ENCODE measurements at places on chromosomes 11 and 22. TPM values are rescaled to one million over a fixed set of nuclear protein-coding genes. Genes with fewer than 3 reads are reported as not detected.

GRCh38 chr11:67276781-67277230, 10.5 kb downstream of the GRK2 start:
- no peak for DNase-seq

GRCh38 chr11:64758330-64759079, 1.3 kb downstream of the PYGM start:
- no peak for DNase-seq

DNA sequence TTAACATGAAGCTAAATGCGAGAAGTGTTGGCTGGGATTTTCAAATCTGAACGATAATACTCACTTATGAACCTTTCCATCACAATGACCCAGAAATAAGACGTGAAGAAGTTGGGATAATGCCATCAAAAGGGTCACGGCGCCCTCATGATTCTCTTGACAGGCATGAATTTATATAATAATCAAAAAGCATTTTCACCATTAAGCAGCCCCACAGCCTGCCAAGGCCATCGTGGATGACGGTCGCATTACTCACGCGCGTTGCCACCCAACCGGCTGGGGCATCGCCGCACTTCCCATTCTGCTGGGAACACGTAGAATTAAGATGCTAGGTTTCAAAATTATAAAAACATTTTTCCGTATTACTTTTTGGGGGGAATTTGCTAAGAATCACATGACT, 18.9 kb upstream of the GAL start:
- no peak for DNase-seq

- DNase-seq = no peak
Observed at GRCh38 chr11:75481922-75482606, 43.7 kb downstream of the GDPD5 start.

GRCh38 chr22:30328466-30329049, 1.8 kb upstream of the TBC1D10A start:
- DNase-seq = no peak

DNA sequence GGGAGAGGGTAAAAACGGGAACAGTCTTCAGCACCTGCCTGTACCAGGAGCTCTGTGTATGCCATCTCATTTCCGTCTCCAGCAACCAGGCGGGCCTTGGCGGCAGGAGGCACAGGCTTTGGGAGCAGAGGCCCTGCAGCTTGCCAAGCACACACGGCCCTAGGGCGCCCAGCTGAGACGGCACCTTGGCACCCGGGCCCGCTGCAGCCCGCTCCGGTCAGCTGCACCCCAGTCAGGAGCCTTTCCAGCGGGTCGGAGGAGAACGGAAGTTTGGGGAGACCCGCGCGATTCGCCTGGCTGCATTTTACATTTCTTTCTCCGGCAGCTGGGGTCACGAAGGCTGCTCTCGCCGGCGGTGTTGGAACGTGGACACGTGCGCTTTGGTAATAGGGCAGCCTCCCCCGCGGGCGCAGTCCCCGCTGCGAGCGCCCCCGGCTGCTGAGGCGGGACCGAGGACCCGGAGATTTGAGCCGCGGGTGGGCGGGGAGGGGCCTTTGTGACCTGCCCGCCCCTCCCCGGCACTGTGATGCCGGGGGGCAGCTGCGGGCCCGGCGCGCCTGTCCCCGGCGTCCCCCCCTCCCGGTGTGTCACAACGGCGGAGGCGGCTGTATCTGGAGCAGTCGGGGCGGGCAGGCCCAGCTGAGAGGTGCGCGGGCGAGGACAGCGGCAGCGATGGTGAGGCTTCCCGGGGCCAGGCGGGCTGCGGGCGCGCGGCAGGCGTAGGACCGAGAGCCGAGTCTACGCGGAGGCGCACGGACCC, at the start of gene TUBA8:
TUBA8 (plus strand) TSS at position 616 of the 760 bp plus-strand sequence; CDS start at position 673, 57 bp downstream.
- DNase-seq = peak; percentile 20

DNA sequence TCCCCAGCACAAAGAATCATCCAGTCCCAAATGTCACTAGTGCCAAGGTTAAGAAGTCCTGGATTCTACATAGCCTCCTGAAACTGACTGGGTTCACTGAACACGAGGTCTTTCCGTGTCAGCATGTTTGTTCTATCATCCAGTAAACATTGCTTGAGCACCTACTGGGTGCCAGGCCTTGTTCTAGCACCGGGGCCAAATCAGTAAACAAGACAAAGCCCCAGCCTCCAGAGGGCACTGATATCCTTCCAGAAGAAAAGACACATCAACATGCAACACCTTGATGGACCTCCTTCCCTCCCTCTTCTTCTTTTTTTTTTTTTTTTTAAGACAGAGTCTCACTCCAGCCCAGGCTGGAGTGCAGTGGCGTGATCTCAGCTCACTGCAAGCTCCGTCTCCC, 26.9 kb downstream of the TPST2 start:
- no peak for DNase-seq

DNA sequence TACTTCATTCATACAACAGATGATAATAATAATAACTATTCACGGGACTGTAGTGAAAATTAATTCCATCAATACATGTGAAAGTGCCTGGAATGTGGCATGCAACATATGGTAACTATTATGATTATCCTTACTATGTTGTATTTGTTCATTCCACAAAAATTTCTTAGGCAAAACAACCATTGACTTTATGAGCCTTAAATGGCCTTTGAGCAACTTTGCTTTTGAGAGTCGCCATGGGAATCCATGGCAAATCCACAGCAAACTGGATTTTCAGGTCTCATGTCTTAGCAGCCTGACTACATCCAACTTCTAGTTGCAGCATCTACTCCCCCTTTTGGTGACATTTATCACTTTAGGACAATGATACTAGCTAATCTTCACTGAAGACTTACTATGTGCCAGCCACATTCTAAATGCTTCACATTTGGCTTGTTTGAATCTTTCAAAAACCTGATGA, 56.8 kb downstream of the SLC1A2 start:
- DNase-seq = no peak

GRCh38 chr11:128305588-128305987, 281.8 kb downstream of the ETS1 start:
- no peak for DNase-seq

- peak; percentile 23 for DNase-seq
Observed at GRCh38 chr11:63277345-63277943, 34.0 kb upstream of the SLC22A25 start.

DNA sequence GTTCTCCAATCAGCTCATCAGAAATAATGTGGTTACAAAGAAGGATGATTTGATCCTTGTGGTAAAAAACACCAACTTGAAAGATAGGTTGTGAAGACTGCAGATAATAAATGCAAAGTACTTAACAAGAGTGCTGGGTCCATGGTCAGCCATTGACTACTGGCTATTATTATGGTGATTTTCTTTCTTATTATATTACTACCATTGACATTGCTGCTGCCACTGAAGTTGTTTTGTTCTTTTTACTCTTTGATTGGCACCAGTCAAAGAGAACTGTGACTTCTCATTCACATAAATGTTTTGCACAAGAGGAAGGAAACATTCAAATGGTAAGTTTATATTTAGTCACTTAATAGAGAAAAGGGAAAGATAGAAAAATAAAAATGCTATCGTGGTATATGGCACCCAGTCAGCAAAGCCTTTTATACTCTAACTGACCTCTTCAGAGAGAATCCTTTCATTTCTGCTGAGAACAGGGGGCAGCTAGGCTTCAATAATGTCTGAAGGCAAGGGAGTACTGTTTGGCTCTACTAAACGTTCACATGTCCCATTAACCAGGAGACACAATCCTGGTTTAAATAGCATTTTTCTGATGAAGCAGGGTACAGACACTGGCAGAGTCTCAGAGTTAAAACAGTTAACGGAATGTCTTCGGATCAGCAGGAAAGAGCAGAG, 64.8 kb downstream of the LRRC4C start:
- DNase-seq = no peak

- no peak for DNase-seq
Observed at GRCh38 chr22:19998232-19998951, 18.2 kb downstream of the ARVCF start.

Gene TSPAN32
- total RNA-seq = not detected

Gene SYT7
- 34.4 TPM for total RNA-seq

Gene TCN1
- 4.2 TPM for total RNA-seq

Gene SLC29A2
- 1.9 TPM for total RNA-seq

Gene SEC14L2
- 32.6 TPM for total RNA-seq

Gene FBXO7
- 49.5 TPM for total RNA-seq

Gene MMP10
- 4.2 TPM for total RNA-seq

Gene LARGE2
- 2.9 TPM for total RNA-seq
